ENCODE measurements at places on chromosomes 7 and 10.

DNA sequence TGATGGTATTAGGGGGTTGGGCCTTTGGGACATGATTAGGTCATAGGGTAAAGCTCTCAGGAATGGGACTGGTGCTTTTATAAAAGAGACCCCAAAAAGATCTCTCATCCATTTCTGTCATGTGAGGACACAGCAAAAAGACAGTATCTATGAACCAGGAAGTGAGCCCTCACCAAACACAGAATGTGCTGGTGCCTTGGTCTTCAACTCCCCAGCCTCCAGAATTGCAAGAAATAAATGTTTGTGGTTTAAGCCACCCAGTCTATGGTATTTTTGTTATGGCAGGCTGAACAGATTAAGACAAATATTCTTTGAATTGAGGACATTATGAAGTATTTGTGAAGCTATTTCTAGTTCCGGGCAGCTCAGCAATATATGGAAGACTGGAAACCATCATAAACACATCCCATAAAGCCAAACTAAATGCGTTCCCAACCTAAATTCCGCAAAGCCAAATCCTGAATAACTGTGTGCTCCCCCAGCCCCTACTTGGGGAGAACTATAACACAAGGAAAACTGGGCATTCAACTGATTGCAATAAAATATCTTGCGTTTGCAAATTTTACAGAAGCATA, 153.7 kb downstream of the GALNT17 start:
- DNase-seq, result no peak

DNA sequence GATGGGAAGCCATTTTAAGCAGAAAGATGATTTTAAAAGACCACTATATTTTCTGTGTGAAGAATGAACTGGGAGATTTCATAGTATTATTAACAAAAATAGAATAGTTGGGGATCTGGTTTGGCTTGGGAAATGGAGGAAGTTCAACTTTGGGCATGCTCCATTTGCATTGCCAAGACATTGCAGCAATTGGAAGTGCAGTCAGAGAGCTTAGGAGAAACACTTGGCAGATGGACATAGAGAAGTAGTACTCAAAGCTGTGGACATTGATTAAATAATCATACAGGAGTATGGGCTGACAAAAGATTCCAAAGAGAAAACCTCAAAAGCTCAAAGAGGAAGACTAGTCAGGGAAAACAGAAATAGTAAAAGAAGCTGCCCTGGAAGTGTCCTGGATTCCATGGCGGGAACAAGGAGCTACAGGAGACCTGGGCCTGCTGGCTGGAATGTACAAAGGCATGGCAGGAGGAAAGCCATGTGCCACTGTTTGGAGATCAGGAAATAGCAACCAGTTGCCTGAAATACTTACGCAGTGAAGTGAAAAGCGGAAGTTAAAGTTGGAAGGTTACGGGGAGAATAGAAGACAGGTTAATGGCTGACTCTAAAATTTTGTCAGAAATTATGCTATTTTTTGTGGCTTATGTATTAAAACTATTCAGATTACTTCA, 93.6 kb upstream of the MXI1 start:
- DNase-seq, result no peak

DNA sequence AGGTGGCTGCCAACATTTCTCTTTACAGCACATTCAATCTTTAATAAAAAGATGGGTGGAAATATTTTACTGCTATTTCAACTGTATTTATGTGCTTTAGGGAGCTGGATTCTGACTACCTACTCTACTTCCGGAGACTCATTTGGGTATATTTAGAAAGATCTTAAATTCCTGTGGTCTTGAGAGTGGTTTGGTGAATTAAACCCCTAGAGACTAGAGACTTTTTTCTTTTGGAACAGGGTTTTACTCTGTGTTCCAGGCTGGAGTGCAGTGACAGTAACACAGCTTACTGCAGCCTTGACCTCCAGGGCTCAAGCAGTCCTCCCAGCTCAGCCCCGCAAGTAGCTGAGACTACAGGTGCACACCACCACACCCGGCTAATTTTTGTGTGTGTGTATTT, 79.0 kb upstream of the HABP2 start:
- no peak for DNase-seq

DNA sequence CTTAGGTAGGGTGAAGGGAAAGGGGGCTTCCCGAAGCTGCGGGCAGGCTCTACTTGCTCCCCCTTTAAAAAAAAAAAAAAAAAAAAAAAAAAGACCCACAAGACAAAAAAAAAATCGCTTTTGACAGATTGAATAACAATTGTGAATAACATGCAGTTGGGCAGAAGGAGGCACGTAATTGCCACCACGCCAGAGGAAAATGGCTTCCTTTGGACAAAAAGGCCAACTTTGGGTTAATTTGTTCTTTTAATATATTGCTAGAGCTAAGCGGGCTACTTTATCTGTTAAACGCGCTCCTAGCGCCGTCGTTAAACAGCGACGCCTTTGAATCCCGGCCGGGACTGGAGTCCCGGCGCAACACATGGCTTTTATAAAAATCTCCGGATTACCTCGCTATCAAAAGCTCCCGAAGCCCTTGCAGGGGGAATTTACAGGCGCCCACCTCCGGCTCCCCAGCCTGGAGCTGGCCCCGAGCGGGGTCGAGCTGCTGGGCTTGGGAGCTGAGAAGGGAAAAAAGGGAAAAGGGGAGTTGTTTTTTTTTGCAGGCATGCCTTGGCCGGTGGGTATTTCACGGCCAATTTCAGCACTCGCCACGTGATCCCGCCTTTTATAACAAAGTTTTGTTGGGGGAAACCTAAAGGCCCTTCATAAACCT, 1.2 kb downstream of the HOXA11 start:
- DNase-seq, result no peak

DNA sequence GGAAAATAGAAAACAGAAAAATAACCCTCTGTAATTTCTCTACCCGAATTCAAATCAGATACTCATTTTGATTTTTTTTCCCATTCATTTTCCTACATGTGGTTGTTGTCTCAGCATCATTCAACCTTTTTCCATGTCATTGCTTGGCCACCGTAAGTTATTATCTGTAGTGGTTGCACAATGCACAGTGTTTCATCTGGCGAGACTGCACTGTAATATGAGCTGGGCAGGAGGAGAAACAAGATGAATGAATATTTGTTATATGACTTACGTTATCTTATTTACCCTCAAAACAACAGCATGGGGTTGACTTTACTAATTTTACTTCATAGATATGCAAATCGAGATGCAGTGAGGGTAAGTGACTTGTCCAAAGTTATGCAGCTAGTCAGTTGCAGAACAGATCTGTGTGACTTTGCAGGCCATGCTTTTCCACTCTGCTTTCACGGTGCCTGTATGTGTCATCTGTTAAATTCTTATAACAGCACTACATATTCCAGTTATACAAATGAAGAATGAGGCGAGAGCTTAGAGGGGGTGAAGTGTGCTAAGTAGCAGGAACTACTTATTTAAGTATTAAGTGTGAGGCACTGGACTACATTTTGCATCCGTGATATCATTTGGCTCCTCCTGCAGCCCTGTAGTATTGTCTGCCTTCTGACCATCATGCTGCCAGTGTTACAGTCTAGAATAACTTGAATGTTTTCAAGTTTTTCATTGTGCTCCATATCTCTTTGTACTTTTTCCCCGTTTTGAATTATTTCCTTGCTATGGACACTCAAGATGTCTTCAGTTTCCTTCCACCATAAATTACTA, 56.7 kb downstream of the ZMYND11 start:
- no peak for DNase-seq

DNA sequence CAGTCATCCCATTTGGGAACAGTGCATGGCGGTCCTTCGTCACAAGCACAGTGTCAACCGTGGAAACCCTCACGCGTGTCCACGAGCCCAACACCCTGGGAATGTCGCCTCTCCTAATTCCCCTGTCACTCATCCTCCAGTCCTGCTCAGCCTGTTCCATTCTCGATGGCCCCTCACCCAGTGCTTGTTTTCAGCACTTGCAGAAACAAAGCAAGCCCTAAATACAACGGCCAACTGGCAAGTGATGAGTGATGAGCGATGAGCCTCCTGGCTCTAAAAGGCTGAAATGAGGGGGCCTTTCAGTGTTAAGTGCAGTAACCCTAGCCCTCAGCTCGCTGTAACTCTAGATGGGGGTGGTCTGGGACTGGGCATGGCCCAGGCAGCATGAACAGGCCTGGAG, 22.6 kb downstream of the NKX2-3 start:
- no peak for DNase-seq

DNA sequence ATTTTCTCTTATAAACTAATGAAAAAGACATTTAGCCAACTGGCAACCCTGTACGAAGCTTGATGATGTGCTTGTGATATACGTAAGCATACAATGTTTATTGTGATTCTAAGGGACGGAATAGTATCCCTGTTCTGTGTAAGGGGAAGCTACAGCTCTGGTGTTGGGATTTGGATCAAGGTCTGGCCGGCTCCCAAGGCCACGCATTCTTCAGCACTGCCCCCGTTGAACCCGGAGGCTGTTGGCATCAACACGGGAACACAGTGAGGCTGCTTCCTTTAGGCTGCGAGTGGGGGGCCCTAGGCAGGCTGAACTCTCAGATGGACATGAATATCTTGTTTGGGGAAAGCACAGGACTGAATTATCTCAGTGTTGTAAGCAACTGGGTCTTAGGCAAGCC, 180.6 kb downstream of the CAMK1D start:
- no peak for DNase-seq

GRCh38 chr7:29508608-29509007, 55.0 kb upstream of the PRR15 start:
- no peak for DNase-seq

GRCh38 chr7:37434529-37434928, 14.1 kb downstream of the ELMO1 start:
- DNase-seq, result no peak

DNA sequence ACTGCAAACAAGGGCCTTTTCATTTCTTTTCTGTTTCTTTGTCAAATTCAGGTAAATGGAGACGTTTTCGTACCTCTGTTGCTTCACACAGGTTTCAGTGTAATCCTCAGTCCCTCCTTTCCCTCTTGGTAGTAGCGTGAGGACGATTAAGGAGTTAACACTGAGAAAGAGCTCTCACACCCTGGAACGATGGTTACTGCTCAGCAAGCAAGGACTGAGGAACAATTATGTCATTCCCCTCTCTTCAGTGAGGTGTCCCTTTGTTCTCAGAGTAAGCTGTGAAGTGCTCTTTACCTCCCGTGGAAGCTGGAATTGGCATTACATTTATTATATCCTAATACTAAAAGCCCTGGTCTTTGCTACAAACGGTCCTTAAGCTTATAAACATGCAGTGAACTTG, 95.9 kb downstream of the FANK1 start:
- DNase-seq, result no peak

- DNase-seq, result no peak
These were observed 2.7 kb upstream of the EN2 start for GRCh38 chr7:155455132-155455693.

DNA sequence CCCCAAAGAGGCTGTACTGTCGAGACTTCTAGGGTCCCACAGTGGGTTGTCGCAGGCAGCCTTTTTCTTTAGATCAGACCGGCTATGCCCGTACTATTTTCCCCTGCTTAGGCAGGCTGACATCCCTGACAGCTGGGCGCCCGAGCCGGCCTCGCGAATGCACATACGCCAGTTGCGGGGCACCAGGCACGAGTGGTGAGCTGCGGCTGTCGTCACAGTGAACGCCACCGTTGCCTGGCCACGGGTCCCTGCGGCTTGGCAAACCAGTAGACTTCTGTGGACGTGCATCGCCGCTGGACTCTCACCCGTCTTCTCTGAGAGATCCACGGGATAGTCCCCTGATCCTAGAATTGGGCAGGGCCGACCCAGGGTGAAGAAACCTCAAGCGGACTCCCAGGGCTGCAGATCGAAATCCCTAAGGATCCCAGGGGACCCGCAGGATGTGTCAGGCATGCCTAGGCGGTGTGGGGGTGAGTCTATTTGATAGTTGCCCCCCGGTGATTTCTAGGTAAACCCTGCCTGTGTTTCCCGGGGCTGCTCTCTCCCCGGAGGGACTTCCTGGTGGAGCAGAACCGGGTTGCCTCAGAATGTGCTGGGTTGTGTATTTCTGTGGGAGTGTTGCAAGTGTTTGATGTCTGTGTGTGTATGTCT, 33.0 kb upstream of the ZNF273 start:
- no peak for DNase-seq

DNA sequence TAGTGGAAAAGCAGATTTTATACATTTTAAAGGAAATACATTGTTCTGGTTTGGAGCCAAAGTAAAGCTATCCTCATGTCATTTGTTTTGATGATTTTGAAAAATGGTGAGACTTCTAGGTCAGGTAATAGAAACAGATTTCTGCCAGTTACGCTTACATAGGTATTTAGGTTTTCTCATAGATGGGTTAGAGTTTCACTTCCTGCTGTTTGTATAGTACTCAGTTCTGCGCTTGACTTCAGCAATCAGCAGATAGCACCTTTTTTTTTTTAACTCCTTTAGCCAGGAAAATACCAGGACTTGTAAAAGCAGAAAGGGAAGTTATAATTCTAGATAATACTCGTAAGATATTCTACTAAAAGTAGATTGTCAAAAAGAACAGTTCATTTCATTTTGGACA, 209.8 kb upstream of the POM121L12 start:
- DNase-seq, result no peak

DNA sequence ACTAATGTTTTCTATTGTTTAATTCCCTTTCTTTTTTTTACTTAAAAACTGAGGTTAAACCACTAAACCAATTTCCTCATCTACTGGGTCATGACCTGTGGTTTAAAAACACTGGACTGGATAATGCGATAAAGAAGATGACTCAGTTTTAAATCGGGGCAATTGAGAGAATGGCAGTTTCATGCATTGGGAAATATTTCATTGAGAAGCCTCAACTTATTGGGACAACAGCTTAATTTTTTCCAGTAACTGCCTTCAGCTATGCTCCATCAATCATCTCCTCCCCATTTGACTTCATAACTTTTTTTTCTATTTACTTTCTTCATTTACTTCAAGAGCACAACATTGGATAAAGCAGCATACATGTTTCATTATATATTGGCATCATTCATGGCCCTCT, 61.8 kb upstream of the MET start:
- no peak for DNase-seq

DNA sequence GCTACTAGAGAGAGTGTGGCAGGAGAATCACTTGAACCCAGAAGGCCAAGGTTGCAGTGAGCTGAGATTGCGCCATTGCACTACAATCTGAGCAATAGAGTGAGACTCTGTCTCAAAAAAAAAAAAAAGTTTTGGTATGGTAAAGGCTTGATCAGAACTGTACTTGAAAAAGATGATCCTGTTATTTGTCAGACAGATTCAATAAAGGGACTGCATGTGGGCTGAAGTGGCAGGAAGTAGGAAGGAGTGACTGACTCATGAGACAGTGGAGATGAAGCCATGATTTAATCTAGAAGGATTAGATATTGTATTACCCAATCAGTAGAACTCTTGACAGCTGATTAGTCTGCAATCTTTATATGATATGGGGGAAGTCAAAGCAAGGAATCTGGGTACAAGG, 2.7 kb upstream of the TMEM254 start:
- no peak for DNase-seq

DNA sequence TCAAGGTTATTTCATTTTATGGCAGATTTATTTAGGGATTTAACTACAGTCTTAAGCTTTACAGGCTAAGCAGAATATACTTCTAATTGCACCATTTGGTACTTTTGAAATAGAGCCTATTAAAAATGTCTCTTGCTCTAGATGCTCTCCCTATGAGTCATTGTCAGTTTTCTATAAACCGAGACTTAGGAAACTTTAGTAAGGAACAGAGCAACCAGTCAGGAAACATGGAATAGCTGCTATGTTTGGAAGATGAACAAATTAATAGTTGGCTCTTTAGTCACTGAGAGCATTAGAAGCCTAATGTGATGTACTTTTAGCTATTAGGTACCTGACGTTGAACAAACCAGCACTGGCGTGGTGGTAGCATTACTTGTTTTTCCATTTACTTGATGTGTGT, 35.3 kb downstream of the INPP5F start:
- no peak for DNase-seq

All from CD4-positive, alpha-beta T cell treated with Interleukin-1 beta for 1 hour (primary cell).